ENCODE measurements at places on chromosomes 1 and 21.
A peak's percentile ranks its signal among the peaks of the same experiment; 100 is the strongest.

DNA sequence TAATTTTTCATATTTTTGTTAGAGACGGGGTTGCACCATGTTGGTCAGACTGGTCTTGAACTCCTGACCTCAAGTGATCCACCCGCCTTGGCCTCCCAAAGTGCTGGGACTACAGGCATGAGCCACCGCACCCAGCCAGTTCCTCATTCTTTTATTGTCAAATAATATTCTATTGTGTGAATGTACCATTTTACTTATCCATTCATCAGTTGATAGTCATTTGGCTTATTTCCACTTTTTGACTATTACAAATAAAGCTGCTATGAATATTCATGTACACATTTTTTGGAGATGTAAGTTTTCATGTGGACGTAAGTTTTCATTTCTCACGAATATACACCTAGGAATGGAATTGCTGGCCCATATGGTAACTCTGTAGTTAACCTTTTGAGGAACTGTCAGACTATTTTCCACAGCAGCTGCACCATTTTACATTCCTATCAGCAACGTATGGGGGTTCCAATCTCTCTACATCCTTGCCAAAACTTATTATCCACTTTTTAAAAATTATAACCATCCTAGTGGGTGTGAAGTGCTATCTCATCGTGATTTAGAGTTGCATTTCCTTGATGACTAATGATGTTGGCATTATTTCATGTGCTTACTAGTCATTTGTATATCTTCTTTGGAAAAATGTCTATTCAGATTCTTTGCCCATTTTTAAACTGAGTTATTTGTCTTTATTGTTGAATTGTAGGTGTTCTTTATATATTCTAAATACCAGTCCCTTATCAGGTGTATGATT is 12.7 kb downstream of the PACC1 start:
- DNase-seq = peak; percentile 13

DNA sequence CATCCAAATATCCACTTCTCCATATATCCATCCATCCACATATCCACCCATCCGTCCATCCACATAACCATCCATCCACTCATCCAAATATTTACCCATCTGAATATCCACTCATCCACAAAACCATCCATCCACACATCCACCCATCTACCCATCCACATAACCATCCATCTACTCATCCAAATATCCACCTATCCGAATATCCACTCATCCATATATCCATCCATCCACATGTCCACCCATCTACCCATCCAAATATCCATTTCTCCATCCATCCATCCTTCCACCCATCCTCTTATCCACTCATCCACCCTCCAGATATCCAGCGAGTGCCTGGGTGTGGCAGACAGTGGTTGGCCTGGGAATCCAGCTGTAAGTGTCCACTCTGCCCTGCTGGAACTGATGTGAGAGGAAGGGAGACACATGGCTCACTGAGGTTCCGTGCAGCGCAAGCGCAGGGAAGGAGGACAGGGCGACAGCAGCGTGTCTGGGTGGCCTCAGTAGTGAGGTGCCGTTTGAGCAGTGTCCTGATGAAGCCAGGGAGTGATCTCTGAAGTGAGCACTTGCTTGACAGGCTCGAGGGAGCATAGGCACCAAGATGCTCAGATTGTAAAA is 27.1 kb downstream of the SLC45A1 start:
- no peak for DNase-seq

GRCh38 chr1:185351734-185352466 is 34.9 kb upstream of the IVNS1ABP start:
- no peak for DNase-seq

- DNase-seq = no peak
These were observed 11.6 kb upstream of the MAPKAPK2 start for GRCh38 chr1:206672844-206673758.

- DNase-seq = peak; percentile 27
These were observed 50.4 kb upstream of the RIPK4 start for GRCh38 chr21:41817228-41817627.

GRCh38 chr1:118931876-118932275 is 56.3 kb downstream of the TBX15 start:
- DNase-seq = no peak

DNA sequence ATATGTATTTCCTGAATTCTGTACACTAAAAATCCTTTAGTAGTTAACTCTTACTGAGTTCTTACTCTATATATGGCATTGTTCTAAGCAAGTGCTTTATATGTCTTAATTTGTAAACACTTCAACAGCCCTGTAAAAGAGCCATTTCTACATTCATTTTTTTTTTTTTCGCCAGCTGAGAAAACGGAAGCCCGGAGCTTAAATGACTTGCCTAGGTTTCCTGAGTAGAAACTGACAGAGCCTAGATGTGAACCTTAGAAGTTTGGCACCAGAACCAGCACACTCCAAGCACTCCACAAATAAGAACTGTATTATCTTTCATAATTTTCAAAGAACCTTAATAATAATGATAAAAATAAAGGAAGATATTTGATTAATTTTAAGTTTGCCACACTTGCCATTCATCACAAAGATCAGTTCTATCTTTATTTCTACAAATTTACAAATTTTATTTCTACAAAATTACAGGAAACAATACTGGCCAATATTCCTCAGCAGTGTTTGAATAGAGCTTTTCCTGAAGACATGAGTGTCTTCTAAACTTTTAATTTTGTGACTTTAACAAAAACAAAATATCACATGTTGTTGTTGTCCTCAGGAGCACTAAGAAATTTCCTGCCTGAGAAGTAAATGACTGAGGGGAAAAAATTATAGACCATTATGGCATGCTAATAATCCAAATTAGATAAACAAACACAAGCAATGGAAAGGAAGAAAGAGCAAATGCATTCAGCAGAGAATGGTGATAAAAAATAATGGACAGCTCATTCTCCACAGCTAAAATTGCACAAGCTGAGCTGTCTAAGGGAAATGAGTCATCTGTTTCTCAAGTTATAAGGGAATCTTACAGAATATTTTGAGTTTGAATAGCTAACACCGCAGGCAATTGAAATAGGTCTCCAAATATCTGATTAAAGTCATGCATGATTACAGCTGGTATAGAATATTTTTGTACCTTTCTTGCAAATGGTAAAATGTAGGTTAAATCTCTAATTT is 71.2 kb downstream of the DPYD start:
- DNase-seq = peak; percentile 72

GRCh38 chr21:45982092-45982757 is 655 bp downstream of the COL6A1 start:
- no peak for DNase-seq

DNA sequence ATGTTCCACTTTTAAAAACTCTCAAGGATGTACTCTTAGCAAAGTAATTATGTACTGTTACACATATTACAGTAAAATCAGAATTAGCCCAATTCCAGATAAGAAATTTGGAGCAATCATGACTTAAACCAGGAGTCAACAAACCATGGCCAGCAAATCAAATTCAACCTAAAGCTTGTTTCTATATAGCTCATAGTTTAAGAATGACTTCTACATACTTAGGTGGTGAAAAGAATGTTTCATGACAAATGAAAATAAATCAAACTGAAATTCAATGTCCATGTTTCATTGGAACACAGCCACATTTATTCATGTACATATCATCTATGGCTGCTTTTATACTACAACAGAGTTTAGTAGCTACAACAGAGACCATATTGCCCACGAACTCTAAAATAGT is 35.1 kb downstream of the FRRS1 start:
- no peak for DNase-seq

DNA sequence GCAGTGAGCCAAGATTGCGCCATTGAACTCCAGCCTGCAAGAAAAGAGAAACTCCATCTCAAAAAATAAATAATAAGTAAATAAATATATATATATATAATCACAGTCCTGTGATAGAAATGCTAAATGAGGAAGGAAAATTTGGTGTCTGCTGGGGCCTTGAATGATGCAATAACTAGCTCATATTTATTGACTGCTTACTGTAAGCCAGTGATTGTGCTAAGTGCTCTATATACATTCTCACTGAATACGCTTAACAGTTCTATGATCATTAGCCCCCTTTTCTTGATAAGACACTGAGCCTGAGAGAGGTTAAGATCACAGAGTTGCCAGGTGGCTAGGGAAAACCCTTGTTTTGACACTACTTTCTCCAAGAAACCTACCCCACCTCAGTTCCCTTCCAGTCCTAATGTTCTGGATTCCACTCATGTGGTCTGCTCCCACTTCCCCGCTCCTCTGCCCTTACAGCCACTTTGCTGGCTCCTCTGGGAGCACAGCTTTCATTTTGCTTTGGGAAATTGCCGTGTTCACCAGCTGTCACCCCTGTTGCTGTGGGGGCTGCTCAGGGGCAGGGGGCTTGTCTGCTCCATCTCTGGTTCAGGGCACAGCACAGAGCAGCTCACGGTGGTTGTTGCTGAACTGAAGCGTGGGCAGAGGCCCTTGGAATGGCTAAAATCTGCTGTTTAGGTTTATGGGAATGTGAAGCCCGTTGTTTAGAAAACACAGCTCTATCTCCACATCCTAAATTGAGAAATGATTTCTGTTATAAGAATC is 2.5 kb upstream of the BMP8A start:
- DNase-seq = no peak

DNA sequence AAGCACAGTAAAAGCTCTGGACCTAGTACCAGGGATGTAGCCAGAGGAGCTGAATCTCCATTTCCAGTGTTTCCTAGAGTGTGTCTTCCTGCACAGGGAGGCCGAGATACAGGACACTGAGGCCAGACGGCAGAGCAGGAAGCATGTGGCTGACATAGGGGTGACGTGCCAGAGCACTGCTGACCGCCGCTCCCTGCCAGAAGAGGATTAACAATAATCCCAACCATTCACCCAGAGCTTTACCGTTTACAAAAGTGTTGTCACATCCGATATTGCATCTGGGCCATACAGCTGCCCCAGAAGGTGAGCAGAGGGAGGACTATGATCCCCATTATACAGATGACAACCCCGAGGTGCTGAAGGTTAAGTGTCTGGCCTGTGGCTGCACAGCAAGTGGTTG is 5.8 kb upstream of the CLDN19 start:
- DNase-seq = no peak

DNA sequence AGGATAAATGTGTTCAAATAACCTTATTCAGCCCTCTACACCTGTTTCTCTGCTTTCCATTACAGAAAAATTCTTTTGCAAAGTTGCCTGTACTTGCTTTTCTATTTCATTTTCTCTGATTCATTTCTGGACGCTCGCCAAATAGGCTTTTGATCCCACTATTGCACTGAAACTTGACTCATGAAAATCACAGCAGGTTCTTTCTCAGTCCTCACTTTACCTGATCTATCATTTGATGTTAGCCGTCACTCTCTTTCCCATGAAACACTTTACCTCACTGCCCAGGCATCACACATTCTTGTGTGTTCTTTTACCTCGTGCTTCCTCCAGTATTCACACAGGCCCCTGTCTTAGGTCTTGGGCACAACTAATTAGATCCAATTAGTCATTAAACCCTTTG is 26.2 kb downstream of the HSPA13 start:
- no peak for DNase-seq

- DNase-seq = no peak
These were observed 41.4 kb downstream of the NEXN start for GRCh38 chr1:77929806-77930205.

DNA sequence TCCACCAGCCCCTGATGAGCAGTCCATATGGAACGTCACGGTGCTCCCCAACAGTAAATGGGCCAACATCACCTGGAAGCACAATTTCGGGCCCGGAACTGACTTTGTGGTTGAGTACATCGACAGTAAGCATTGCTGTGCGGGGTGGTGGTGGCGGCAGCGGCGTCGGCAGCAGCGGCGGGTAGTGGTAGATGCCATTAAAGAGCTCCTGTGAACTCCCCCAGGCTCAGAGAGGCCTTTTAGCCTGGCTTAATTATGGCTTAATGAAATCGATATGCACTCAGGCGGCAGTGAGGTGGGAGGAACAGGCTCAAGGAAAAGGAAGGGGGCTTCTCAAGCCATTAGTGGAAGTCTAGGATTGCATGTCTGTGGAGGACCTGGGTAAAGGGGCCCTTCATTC is 41.9 kb upstream of the CNTN2 start:
- no peak for DNase-seq

DNA sequence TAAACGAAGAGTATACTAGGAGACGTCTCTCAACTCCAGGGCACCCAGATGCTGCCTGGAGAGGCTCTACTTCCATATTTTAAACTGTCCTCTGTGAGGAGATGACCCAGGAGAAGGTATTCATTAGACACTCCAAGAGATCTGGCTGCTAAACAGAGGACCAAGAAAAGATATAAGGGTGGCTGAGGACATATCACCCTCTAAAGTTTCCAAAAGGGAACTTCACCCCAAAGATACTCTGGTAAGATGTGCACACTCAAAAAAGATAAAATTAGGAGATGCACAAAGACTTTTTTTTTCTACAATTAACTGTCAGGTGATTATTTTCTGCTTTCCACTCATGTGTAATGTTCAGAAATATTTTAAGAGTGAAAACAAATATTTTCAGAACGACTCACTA is 1.4 kb downstream of the ZNF670 start:
- no peak for DNase-seq

DNA sequence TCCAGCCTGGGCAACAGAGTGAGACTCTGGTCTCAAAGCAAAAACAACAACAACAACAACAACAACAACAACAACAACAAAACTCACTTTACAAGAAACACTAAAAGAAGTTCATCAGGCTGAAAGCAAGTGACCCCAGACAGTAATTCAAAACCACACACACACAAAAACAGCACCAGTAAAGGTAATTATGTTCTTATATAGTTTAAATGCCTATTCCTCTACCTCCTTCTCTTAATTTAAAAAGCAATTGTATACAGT is 1.7 kb downstream of the C1orf174 start:
- DNase-seq = no peak

- no peak for DNase-seq
These were observed 18.1 kb downstream of the ARHGEF2 start for GRCh38 chr1:155960081-155960745.

- no peak for DNase-seq
These were observed 2.9 kb upstream of the CCN1 start for GRCh38 chr1:85577419-85578320.

DNA sequence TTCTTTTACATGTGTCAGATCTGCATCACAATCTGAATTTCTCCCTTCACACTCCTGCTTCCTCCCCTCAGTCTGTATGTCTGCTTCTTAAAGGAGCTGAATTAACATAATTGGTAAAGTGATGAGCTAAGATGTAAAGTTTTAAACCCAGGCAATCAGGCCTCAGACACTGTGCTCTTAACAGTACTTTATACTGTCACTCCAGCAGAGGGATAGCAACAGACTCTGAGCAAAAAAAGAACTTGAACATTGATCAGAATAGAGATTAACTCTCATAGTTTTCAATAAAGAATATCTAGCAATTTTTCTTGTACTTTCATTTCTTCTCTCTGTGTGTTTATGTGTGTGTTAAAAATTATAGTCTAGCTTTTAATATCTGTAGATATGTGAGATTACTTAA is 110.3 kb downstream of the DUSP10 start:
- DNase-seq = no peak

All from GM04503 (cell line).